ENCODE measurements at places on chromosomes 13 and 19.

GRCh38 chr13:79447741-79448140 is 33.2 kb upstream of the NDFIP2 start:
- DNase-seq, result no peak

DNA sequence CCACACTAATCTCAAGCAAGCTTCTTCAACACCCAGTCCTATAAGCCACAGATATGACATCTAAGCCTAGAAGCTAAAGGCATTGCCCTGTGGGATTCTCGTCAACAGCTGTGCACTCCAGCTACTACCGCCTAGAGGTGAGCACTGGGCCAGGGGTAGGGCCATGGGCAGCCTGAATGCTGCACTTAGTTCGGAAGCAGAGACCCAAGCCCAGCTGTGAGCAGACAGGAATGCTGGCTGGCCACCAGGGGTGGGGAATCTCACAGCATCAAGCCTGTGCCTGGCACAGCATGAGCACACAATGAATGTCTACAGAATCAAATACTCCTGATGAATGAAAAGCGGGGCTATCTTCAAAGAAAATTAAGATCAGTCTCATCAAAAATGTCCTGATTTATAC is 167.5 kb upstream of the UBL3 start:
- DNase-seq, result no peak

- DNase-seq, result no peak
Observed at GRCh38 chr19:8611877-8612806, 1.6 kb upstream of the ADAMTS10 start.

DNA sequence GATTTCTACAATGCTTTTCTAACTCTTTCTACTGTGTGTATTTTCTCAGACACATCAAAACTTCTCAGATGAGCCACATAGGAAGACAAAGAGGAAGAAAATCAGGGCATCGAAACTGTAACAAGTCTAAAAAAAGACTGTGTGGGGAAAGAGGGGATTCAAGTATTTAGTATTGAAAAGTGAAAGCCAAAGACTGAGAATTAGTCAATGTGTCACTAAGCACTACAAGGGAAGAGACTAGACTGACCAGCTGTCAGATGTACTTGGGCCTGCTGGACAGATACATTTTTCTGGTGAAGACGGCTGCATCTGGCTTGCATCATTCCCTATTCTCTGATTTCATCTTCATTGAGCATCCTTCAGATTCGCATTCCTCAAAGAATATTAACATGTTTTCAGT is 25.4 kb downstream of the COMMD6 start:
- no peak for DNase-seq

DNA sequence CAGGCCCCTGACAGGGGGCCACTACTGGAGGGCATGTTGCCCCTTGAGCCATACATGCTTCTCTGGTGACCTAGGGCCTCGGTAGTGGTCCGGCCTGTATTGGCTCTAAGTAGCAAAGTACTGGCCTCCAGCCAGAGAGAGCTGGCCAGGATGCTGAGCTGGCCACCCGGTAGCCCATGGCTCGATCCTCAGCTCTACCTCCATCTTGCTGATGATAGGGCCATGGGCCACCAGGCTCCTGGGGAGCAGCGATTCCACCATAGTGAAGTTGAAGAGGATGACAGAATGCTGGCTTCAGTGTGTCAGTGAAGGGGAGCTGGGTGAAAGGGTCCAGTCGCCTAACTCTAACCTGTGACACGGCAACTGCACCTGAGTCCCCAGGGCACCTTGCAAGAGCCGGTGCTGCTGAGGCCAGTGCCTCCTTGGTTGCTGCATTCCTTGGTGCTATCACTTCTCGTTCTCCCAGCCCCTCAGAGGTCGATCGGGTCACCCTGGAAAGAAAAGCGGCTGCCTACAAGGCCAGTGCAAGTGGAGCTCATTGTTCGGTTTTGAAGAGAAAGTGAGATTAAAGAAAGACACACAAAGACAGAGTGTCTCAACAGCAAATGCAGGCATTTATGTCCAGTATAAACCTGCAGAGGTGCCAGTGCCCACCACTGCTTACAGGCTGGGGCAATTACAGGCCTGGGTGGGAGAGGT is 5.0 kb downstream of the FPR3 start:
- no peak for DNase-seq

Data from fibroblast of skin of left quadriceps (primary cell).